ENCODE measurements at places on chromosomes 16 and 17.

GRCh38 chr17:39487946-39488345 is 26.7 kb downstream of the CDK12 start:
- DNase-seq, result no peak

- DNase-seq, result no peak
These were observed 11.3 kb downstream of the WDR45B start for GRCh38 chr17:82636626-82637598.

GRCh38 chr17:45273551-45273957 is 11.7 kb upstream of the SPATA32 start:
- no peak for DNase-seq

DNA sequence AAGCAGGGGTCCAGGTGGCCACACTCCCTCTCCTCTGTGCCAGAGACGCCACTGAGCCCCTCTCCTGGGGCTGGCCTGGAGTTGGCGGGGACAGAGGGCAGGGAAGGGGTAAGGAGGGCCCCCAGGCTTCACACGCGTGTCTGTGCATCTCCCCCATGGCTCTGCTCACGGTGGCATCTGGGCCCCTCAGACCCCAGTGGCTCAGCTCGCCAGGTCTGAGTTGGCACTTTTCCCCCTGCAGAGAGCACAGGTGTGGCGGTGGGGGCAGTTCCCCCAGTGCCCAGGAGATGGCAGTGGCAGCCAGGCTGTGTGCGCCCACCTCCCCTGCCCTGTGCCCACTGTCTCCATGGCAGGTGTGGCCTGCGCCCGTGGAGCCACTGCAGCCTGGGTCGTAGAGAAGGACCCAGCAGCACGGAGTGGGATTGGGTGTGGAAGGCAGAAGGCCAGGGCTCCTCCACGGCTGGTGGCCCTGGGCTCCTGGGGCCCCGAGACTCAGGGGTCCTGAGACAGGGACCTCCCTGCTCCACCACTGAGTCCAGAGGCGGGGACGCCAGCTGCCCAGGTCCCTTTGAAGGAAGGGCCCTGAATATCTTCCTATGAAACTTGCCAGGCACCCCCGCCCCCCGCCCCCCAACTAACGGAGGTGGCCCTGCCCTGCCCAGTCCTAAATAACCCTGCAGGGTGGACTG is 4.3 kb upstream of the APRT start:
- peak; percentile 41 for DNase-seq

Data from CD4-positive, alpha-beta T cell treated with Interferon gamma for 1 hour (primary cell).